ENCODE measurements at places on chromosomes 5 and 9.

DNA sequence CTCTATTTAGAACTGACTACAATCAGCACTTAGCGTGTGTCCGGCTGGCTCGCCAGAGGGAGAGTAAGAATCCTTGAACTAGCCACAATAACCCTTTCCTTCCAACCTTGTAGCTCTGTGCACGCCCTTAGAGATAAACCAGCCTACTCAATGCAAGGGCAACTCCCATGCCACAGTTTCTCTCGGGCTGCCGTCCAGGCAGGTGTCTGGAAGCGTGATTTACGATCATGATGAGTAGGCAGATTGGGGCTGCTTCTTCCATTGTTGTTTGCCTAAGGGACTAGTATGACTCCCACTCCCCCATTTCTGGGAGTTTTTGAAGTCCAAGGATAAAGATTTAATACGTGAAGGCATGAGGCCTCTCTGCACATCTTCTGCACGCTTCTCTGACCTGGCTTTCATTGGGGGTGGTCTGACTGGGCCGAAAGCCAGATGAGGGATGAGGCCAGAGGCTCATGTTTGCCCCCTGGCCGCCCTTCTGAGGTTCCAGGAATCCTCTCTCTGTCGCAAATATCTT lies 134.0 kb upstream of the MYO10 start:
- DNase-seq = no peak

GRCh38 chr5:98929710-98930298 lies 997 bp upstream of the CHD1 start:
- no peak for DNase-seq

DNA sequence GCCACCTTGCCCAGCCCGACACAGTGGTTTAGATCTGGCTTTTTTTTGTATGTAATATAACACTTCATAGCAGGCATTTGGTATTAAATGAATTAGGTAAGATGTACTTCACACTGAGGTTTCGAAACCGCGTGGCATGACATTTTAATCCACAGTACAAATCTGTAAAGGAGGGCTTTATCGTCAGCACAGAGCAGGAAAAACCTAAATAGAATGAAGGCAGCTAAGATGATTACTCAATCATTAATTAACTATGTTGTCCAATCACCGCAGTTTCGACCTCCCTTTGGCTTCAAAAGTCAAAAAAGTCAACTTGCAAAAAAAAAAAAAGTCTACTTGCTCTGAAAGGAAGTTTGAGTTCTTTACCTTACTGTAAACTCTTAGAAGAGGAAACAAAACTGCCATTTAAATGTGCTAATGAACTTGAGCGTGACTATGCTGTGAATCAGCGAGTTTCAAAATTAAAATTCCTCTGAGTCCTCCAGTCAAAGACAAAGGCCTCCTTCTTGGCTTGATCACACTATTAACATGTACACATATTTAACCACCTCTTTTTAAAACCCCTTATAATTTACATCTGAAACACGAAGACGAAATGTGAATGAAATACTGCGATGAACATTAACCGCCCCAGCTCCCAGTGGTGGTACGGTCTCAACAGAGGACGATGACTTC lies 698 bp upstream of the SEC24A start:
- DNase-seq = no peak

- DNase-seq = no peak
These were observed 76.4 kb downstream of the OSMR start for GRCh38 chr5:38922199-38922598.

- DNase-seq = no peak
These were observed 12.1 kb downstream of the ZBTB34 start for GRCh38 chr9:126872516-126872915.

DNA sequence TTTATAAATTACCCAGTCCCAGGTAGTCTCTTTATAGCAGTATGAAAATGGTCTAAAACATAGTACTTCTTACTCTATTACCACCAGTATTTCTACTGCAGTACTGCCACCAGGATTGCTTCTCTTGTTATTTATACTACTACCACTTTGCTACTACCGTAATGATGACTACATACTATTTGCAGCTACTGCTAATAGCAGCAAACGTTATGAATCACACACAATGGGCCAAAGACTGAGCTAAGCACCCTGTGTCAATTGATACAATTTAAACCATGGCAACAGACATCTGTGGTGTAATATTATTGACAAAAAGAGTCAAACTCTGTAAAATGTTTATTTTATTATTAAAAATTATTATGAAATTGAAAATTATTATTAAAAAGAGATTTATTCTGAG lies 15.3 kb upstream of the KIF12 start:
- no peak for DNase-seq

- no peak for DNase-seq
These were observed 55.4 kb downstream of the HINT1 start for GRCh38 chr5:131109540-131110255.

- no peak for DNase-seq
These were observed 31.8 kb downstream of the ZFAND5 start for GRCh38 chr9:72333197-72333596.

- no peak for DNase-seq
These were observed 142.5 kb upstream of the VLDLR start for GRCh38 chr9:2479056-2479565.

- no peak for DNase-seq
These were observed 40.5 kb upstream of the RIOK2 start for GRCh38 chr5:97223596-97223995.

All from cortex of kidney (tissue), 1 donor.